Gastroesophageal sphincter (tissue), 4 donors: ENCODE measurements at places on chromosomes 7 and 10.

- no peak for ATAC-seq
- no peak overlapping the region for H3K27ac ChIP-seq
- H3K4me3 ChIP-seq: no peak overlapping the region
- H3K36me3 ChIP-seq: no peaks in the 10 kb centered on the region
- no peaks in the 10 kb centered on the region for H3K27me3 ChIP-seq
Observed at GRCh38 chr7:130413201-130413600, 27.6 kb downstream of the CEP41 start.

- no peaks in the 10 kb centered on the region for H3K36me3 ChIP-seq
- ATAC-seq: no peak
- no peak overlapping the region for H3K4me3 ChIP-seq
- no peaks in the 10 kb centered on the region for H3K4me1 ChIP-seq
Observed at GRCh38 chr10:10225136-10225676, 792.5 kb upstream of the CELF2 start.

GRCh38 chr10:14507176-14507575 lies 176.5 kb upstream of the FRMD4A start:
- H3K36me3 ChIP-seq: no peaks in the 10 kb centered on the region
- ATAC-seq: no peak
- H3K27ac ChIP-seq: no peak overlapping the region
- no peaks in the 10 kb centered on the region for H3K4me1 ChIP-seq

GRCh38 chr7:107103369-107103768 lies 58.9 kb downstream of the PRKAR2B start:
- H3K4me1 ChIP-seq: no peaks in the 10 kb centered on the region
- H3K4me3 ChIP-seq: no peak overlapping the region
- ATAC-seq: no peak
- no peaks in the 10 kb centered on the region for H3K36me3 ChIP-seq
- H3K27ac ChIP-seq: no peak overlapping the region
- H3K27me3 ChIP-seq: no peaks in the 10 kb centered on the region

GRCh38 chr7:44917465-44917864 lies 32.1 kb upstream of the PURB start:
- H3K36me3 ChIP-seq: no peaks in the 10 kb centered on the region
- no peak for ATAC-seq
- H3K27me3 ChIP-seq: no peaks in the 10 kb centered on the region
- H3K27ac ChIP-seq: no peak overlapping the region
- peaks cover 10% of the 10 kb centered on the region for H3K4me1 ChIP-seq

DNA sequence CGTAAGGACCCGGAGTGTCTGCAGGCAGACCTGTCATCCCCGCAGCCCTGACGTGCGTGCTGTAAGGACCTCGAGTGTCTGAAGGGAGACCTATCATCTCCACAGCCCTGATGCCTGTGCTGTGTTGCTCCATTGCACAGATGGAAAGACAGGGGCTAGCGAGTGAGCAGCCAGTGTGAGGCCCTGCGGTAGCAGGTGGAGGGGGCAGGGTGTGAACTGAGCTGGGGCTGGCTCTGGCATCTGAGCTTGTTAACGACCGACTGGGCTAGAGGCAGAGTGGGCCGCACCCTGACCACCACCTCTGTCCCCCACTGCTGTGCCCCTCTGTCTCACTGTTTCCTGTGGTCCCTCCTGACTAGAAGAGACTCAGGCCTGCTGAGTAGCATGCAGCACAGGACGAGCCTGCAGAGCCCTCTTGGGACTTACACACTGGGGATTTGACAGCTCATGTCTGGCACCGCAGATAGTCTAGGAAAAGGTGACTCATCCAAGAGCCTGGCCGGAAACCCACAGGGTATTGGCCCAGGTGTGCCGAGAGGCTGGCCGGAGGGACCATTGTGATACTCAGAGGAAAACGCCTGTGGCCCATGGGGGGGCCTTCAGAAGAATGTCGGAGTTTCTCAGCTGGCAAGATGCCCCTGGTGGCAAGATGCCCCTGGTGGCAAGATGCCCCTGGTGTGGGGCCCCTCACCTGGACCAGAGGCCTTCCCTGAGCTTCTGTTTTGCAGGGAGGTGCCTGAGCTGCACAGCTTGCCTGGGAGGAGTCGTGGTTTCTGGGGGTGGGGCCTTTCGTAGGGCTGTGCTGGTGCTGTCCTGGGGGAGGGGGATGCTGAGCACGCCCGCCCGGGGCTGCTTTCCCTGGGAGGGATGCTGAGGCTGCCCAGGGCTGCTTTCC lies 34.3 kb downstream of the INPP5A start:
- H3K27me3 ChIP-seq: no peaks in the 10 kb centered on the region
- H3K36me3 ChIP-seq: no peaks in the 10 kb centered on the region
- no peak overlapping the region for H3K4me3 ChIP-seq
- H3K27ac ChIP-seq: peak overlapping the region; percentile 84
- peaks cover 12% of the 10 kb centered on the region for H3K4me1 ChIP-seq
- peak; percentile 80 for ATAC-seq

GRCh38 chr10:69716711-69717560 lies 84.8 kb upstream of the COL13A1 start:
- peaks cover 35% of the 10 kb centered on the region for H3K27me3 ChIP-seq
- no peak overlapping the region for H3K27ac ChIP-seq
- no peaks in the 10 kb centered on the region for H3K36me3 ChIP-seq
- H3K4me1 ChIP-seq: no peaks in the 10 kb centered on the region
- no peak for ATAC-seq
